ENCODE measurements at places on chromosomes 1 and 21. TPM values are rescaled to one million over a fixed set of nuclear protein-coding genes. Genes with fewer than 3 reads are reported as not detected.
A peak's percentile ranks its signal among the peaks of the same experiment; 100 is the strongest.

Gene PGLYRP3
- total RNA-seq = not detected

Gene B4GALT2
- total RNA-seq = 0.34 TPM

Gene S100A9
- total RNA-seq = 43.6 TPM

Gene S100A7A
- not detected for total RNA-seq

DNA sequence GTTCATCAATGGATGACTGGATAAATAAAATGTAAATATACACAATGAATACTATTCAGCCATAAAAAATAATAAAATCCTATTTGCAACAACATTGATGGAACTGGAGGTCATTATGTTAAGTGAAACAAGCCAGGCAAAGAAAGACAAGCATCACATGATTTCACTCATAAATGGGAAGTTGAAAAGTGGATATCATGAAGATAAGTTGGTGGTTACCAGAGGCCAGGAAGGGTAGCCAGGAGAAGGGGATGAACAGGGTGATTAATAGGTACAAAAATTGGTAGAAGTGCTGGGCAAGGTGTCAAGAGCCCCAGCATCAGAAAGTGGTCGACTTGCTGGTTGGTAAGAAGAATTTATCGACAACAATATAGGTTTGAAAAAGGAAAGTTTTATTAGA is 1.3 kb upstream of the PARK7 start:
- peaks cover 13% of the 10 kb centered on the region for H3K36me3 ChIP-seq
- no peak overlapping the region for H3K27ac ChIP-seq
- no peak for DNase-seq

GRCh38 chr21:28111151-28111619 is 881.5 kb downstream of the LTN1 start:
- H3K27ac ChIP-seq = no peak overlapping the region
- no peaks in the 10 kb centered on the region for H3K27me3 ChIP-seq
- no peaks in the 10 kb centered on the region for H3K36me3 ChIP-seq
- no peak overlapping the region for H3K4me3 ChIP-seq
- DNase-seq = no peak

GRCh38 chr1:155499263-155499662 is 63.3 kb downstream of the ASH1L start:
- no peak for DNase-seq
- no peaks in the 10 kb centered on the region for H3K27me3 ChIP-seq
- peaks cover 10% of the 10 kb centered on the region for H3K4me1 ChIP-seq
- peaks cover 5% of the 10 kb centered on the region for H3K36me3 ChIP-seq

DNA sequence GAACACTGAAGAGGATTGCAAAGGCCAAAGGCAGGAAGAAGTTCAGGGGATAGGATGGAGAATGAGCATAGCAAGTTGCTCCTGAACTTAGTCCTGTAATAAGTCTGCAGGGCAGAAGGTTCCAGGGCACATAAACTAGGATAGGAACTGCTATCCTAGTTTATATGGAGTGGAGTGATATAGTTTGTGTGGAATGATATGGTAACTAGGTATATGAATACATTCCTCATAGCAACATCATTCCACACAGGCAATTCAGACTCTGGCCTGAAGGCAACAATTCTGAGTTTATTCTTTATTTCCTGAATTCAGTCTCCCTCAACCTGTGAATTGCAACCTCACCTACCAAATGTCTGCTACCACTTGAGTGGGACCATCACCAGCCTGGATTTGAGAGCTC is 154.9 kb upstream of the GREM2 start:
- no peak overlapping the region for H3K27ac ChIP-seq
- H3K4me1 ChIP-seq = no peaks in the 10 kb centered on the region
- no peaks in the 10 kb centered on the region for H3K27me3 ChIP-seq
- no peak for DNase-seq
- no peak overlapping the region for H3K4me3 ChIP-seq

DNA sequence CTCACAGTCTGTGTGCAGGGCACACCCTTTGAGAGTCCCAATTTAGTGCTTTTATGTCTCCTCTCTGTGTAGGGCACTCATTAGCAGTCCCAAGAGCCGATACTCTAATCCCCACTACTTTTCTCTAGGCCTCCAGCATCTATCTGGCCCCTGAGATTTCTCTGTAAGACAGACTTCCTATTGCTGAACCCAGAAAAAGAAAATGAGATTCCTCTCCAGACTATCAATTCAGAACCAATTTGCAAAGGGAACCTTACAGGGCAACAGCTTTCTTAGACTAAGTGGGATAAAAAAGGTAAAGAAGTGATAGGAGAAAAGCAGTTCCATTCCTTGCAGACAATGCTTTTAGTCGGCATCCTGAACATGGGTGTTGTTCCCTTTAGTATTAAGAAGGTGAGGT is 172.2 kb downstream of the EDEM3 start:
- no peak overlapping the region for H3K4me3 ChIP-seq
- no peaks in the 10 kb centered on the region for H3K4me1 ChIP-seq
- H3K27ac ChIP-seq = no peak overlapping the region
- H3K36me3 ChIP-seq = no peaks in the 10 kb centered on the region

- no peak overlapping the region for H3K27ac ChIP-seq
- no peaks in the 10 kb centered on the region for H3K27me3 ChIP-seq
- H3K4me1 ChIP-seq = no peaks in the 10 kb centered on the region
- H3K4me3 ChIP-seq = no peak overlapping the region
- H3K36me3 ChIP-seq = no peaks in the 10 kb centered on the region
- DNase-seq = no peak
Measured at GRCh38 chr1:173062150-173062938, 11.6 kb upstream of the TNFSF18 start.

DNA sequence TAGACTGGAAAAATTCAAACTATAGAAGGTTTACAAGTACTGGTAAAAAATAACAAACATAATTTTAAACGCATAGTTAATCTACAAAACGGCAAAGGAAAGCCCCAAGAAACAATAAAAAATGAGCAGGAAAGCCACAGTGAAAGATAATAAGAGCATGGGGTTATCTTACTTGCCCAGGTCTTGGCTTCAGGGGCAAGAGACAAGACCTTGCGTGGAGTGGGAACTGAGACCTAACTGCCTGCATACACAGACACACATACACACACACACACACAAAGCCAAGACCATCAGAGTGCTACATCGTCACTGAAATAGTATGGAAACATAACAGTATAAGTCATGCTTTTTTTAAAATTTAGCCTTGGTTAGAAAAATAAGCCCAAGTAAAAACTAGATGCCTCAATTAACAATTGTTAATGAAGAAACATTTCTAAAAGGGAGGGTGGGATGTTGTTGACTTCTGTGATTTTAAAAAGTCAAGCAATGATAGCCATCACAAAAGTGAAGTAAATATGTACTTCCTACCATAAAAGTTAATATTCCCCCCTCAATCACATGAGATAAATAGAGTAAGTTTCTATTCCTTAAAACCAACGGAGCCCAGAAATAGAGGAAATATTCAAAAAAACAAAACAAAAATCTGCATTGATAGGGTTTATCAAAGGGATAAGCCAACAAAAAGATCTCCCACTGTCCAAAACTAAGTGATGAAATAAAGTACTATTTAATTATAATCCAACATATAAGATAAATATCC is 29.4 kb upstream of the CRP start:
- H3K36me3 ChIP-seq = no peaks in the 10 kb centered on the region
- DNase-seq = no peak

DNA sequence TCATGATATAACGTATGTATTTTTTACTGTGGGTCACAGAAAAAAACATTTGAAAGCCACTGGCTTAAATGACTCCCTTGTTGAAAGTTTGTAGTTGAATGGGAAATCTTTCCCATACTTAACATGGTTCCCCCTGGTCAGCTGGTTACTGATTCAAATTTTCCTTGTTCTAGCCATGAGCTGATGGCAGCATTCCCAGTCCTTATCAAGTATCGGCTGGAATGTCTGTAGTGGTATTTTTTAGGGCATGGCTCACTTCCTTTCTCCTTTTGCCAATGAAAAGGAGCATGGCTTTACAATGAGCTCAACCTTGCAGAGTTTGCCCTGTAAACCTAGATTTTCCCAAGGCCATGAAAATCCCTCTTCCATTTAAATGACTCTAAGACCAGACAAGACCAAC is 55.7 kb downstream of the GIPC2 start:
- no peak overlapping the region for H3K27ac ChIP-seq
- no peaks in the 10 kb centered on the region for H3K4me1 ChIP-seq
- no peak for DNase-seq

- H3K4me3 ChIP-seq = peak overlapping the region; percentile 94
- H3K27ac ChIP-seq = peak overlapping the region; percentile 60
- H3K27me3 ChIP-seq = no peaks in the 10 kb centered on the region
- DNase-seq = no peak
- H3K36me3 ChIP-seq = peaks cover 44% of the 10 kb centered on the region
Measured at GRCh38 chr1:160284220-160284781, 632 bp downstream of the PEX19 start.

DNA sequence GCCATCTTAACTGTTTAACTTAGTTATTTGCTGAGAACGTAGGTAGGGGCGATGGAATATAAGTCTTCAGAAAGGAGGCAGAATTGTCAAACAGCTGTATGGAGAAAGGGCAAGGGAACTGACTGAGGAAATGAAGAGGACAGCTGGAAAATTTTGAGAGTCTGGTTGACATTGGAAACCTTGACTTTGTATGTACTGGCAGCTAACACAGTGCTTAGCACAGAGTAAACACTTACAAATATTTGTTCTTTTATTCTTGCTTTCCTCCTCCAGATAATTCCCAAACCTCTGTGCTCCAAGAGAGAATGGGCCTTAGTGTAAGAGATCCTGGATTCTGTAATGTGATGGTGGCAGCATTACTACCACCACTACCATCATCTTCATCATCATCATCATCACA is 91.3 kb downstream of the ZSCAN20 start:
- DNase-seq = no peak
- no peaks in the 10 kb centered on the region for H3K36me3 ChIP-seq
- H3K27me3 ChIP-seq = peaks cover 15% of the 10 kb centered on the region
- no peak overlapping the region for H3K27ac ChIP-seq

DNA sequence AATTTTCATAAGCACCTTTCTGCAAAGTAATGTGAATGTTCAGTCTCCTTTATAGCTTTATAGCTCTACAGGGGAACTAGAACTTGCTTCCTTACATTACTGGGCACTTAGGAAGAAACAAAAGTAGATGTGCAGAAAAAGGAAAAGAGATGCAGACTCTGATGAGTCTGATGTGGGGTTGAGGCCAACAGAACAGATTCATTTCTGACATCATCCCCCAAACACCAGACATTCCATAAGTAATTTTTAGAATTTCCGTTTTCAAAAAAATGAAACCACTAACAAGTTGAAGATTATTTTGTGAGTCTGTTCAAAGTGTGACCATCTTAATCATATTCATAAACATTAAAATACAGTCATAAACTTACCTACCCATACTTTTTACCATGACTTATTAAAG is 96.0 kb downstream of the NRIP1 start:
- H3K27ac ChIP-seq = no peak overlapping the region
- no peak overlapping the region for H3K4me3 ChIP-seq
- H3K4me1 ChIP-seq = no peaks in the 10 kb centered on the region
- DNase-seq = no peak
- peaks cover 23% of the 10 kb centered on the region for H3K36me3 ChIP-seq
- no peaks in the 10 kb centered on the region for H3K27me3 ChIP-seq

DNA sequence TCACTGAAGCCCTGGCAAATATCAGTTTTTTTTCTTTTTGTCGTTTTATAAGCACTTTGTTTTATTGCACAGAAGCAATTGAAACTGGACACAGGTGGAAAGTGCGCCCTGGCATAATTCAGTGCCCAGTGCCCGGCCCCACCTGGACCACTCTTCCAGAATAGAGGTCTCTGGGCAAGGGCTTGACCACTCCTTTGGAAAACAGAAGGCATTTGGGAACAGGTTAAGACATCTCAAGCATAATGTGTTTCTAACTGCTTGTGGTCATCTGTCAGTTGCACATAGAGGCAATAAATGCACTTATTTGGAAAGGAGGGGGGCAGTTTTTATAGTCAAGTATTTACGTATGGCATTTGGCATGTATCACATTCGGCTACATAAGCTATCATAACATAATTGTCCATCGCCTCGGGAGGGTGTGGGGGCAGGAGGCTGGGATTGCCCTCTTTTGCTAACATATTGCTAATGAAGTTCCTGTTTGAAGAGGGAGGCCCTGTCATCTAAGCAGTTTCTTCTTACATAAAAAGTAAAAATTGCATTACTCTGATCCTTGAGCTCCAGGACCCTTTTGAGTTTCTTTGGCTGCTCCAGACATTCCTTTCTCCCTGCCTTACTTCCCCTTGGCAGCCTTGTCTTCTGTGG is 14.7 kb upstream of the CD2 start:
- H3K4me3 ChIP-seq = no peak overlapping the region
- peaks cover 57% of the 10 kb centered on the region for H3K4me1 ChIP-seq
- no peaks in the 10 kb centered on the region for H3K27me3 ChIP-seq
- no peak for DNase-seq
- peak overlapping the region; percentile 98 for H3K27ac ChIP-seq

- peak overlapping the region; percentile 82 for H3K4me3 ChIP-seq
- no peaks in the 10 kb centered on the region for H3K36me3 ChIP-seq
- H3K27ac ChIP-seq = no peak overlapping the region
- peaks cover 17% of the 10 kb centered on the region for H3K4me1 ChIP-seq
- no peaks in the 10 kb centered on the region for H3K27me3 ChIP-seq
Measured at GRCh38 chr1:213051881-213052202, 801 bp downstream of the RPS6KC1 start.

DNA sequence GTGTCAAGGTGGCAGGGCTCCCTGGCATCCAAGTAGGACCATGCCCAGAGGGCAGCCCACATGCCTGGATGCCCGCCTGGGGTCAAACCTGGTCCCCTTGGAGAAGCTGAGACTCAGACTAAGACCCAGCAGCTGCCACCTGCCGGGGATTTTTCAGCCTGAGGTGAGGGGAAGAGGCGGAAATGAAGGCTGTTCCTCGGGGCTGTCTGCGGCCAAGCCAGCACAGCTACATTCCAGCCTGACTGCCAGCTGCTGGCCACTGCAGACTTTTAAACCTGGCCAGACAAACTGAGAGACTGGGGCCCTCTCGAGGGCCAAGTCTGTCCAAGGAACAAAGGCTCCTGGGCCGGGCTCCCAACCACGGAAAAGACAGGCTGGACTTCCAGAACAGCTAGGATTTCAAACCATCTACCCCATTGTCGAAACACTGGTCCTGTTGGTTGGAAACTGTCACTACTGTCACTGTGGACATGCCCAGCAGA is 21.9 kb upstream of the PLEKHG5 start:
- H3K27ac ChIP-seq = no peak overlapping the region
- no peak overlapping the region for H3K4me3 ChIP-seq
- H3K36me3 ChIP-seq = no peaks in the 10 kb centered on the region
- DNase-seq = no peak
- H3K27me3 ChIP-seq = no peaks in the 10 kb centered on the region

All from CD4-positive, alpha-beta T cell (primary cell).